ENCODE measurements at places on chromosomes 5 and 9. TPM values are rescaled to one million over a fixed set of nuclear protein-coding genes. Genes with fewer than 3 reads are reported as not detected.

DNA sequence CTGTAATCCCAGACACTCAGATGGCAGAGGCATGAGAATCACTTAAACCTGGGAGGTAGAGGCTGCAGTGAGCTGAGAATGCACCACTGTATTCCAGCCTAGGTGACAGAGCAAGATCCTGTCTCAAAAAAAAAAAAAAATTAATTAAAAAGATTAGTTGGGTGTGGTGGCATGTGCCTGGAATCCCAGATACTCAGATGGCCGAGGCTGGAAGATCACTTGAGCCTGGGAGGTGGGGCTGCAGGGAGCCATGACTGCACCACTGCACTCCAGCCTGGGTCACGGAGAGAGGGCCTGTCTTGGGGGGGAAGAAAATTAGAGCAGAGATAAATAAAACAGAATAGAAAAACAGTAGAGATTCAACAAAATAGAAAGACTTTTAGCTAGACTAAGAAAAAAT lies 34.9 kb downstream of the UBTD2 start:
- no peaks in the 10 kb centered on the region for H3K27me3 ChIP-seq
- DNase-seq, result no peak
- no peaks in the 10 kb centered on the region for H3K36me3 ChIP-seq

DNA sequence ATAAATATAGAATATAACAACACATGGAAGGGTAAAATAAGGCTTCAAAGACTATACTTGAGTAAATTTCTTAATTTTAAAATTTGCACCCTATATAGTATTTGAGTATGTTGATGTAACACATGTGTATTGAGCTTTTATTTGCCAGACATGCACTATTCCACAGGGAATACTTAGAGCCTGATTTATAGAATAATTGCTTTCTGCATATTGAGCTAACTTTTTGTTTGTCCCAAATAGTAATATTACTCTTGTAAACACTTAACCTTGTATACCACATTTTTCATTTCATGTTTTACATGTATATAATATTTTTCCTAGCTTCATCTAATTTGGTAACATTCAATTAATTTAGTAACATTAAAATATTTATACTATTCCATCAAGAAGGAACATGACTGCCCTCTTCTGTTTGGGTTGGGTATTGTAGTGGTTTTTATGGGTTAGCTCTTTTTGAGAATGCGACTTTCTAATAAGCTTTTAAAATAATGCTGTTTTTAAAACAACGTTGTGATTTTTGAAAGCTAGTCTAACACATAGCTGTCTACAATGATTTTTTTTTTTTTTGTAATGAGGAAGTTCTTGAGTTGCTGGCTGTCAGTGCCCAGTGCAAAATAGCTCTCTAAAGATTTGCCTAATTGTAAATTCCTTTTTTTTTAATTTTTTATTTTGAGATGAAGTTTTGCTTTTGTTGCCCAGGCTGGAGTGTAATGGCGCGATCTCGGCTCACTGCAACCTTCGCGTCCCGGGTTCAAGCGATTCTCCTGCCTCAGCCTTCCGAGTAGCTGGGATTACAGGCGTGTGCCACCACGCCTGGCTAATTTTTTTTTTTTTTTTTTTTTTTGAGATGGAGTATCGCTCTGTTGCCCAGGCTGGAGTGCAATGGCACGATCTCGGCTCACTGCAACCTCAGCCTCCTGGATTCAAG lies 4.8 kb downstream of the SUB1 start:
- H3K27ac ChIP-seq, result no peak overlapping the region
- DNase-seq, result no peak
- no peak overlapping the region for H3K4me3 ChIP-seq
- H3K27me3 ChIP-seq, result no peaks in the 10 kb centered on the region
- H3K4me1 ChIP-seq, result no peaks in the 10 kb centered on the region
- H3K36me3 ChIP-seq, result peaks cover 12% of the 10 kb centered on the region

Gene AJM1
- 11.7 TPM for polyA plus RNA-seq

GRCh38 chr5:169906745-169907649 lies 73.3 kb downstream of the INSYN2B start:
- no peak for DNase-seq
- H3K4me3 ChIP-seq, result no peak overlapping the region
- no peaks in the 10 kb centered on the region for H3K4me1 ChIP-seq
- H3K27me3 ChIP-seq, result no peaks in the 10 kb centered on the region

Gene PCDHGB2
- polyA plus RNA-seq, result 1.1 TPM

DNA sequence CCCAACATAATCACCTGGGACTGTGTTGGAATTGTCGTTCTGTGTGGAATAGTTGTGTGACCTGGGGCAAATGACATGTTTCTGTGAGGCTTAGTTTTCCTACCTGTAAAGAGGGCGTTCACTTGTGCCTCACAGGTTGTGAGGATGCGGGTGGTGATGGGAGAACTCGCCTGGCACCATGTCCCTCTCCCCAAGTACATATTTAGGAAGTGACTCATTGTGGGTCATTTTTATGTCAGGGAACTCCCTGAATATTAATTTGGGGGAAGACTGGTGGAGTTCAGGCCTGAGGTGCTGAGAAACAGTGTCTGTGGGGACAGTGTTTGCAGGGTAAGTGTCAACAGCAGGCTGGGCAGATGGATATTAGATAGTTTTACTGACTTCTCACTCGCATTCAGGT lies 144.7 kb downstream of the KDM4C start:
- no peaks in the 10 kb centered on the region for H3K36me3 ChIP-seq
- no peak overlapping the region for H3K4me3 ChIP-seq
- H3K27me3 ChIP-seq, result no peaks in the 10 kb centered on the region
- no peak for DNase-seq
- no peak overlapping the region for H3K27ac ChIP-seq

Gene CATSPER3
- polyA plus RNA-seq, result 2.2 TPM

DNA sequence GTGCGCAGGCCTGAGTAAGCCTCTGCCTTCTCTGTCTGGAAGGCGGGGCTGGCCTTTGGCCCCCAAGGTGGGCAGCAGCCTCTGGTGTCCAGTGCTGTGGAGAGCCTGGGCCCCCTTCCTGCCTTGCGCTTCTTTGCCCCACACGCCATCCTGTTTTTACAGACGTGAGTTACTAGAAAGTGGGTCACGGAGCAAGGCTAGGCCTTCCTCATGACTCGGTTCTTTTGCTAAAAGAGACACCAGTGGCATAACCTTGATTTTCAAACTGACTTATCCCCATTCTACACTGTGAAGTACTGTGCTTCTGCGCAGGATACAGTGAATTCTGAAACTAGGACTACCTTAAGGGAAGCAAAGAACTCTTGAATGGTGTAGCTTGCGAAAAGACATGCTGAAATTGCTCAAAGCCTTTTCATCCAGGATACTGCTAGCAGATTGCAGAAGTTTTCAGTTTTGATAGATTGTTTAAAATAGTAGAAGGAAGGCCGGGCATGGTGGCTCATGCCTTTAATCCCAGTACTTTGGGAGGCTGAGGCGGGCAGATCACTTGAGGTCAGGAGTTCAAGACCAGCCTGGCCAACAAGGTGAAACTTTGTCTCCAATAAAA lies 7.2 kb downstream of the ROPN1L start:
- no peak overlapping the region for H3K4me3 ChIP-seq
- no peaks in the 10 kb centered on the region for H3K27me3 ChIP-seq
- H3K36me3 ChIP-seq, result no peaks in the 10 kb centered on the region
- no peak for DNase-seq

GRCh38 chr9:106864373-106865143 lies 1.6 kb downstream of the ZNF462 start:
- no peak overlapping the region for H3K27ac ChIP-seq
- H3K4me1 ChIP-seq, result peaks cover 4% of the 10 kb centered on the region
- H3K36me3 ChIP-seq, result no peaks in the 10 kb centered on the region
- H3K27me3 ChIP-seq, result no peaks in the 10 kb centered on the region
- no peak for DNase-seq

GRCh38 chr5:139514486-139514856 lies 31.9 kb upstream of the STING1 start:
- H3K4me1 ChIP-seq, result no peaks in the 10 kb centered on the region
- no peak overlapping the region for H3K27ac ChIP-seq
- H3K36me3 ChIP-seq, result no peaks in the 10 kb centered on the region
- no peaks in the 10 kb centered on the region for H3K27me3 ChIP-seq
- no peak for DNase-seq

DNA sequence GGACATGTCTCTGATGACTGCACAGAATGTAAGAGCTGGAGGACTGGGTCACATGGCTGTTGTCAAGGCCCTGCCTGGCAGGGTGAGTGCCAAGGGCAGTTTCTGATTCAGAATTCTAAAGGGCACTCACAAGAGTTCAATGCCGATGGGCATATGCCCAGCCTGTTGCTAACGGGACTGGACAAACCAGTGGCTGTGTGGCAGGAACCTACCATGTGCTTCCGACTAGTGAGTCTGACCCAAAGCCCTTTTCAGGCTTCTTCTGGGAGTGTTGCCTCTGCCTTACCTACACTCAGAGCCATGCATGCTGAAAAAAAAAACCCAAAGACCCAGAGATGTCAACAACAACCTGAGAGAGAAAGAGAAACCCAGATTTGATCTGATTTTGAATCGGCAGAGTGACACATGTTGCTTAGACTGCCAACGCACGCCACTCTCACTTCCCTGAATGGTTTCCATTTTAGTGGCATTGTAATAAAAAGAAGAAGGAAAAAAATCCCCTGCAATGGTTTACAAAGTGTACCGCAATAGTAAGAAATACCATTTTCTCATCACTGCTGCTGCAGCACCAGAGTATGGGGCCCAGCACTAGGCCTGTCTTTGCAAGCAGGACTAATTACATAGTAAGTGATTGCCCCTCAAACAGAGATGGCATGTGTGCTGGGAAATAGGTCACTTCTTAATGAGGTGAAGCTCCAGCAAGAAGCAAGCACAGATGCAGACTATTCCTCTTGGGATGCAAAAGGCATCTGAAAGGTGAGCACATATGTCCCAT lies 194.3 kb downstream of the PALM2AKAP2 start:
- H3K36me3 ChIP-seq, result no peaks in the 10 kb centered on the region
- no peak for DNase-seq
- H3K27ac ChIP-seq, result no peak overlapping the region
- no peak overlapping the region for H3K4me3 ChIP-seq
- no peaks in the 10 kb centered on the region for H3K27me3 ChIP-seq

DNA sequence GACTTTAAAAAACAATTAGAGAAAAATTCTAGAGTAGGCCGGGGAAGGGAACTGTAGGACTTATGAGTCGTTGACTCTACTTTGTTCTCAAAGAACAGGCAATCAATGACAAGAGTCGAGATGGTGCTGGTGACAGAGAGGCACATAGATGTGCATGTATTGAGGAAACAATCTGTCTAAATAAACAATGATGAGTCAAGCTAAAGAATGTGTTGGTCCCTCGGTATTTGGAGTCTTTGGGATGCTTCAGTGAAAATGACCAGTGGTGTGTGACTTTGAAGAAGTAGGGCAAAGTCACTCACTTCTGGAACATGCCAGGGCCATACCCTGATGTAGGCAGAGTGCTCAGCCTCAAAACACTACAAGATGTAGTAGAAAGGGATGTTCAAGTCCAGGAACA lies 288.1 kb upstream of the PANK3 start:
- H3K27ac ChIP-seq, result no peak overlapping the region
- H3K4me3 ChIP-seq, result no peak overlapping the region
- H3K27me3 ChIP-seq, result no peaks in the 10 kb centered on the region
- DNase-seq, result no peak

- no peaks in the 10 kb centered on the region for H3K27me3 ChIP-seq
- H3K4me3 ChIP-seq, result no peak overlapping the region
- H3K27ac ChIP-seq, result no peak overlapping the region
- DNase-seq, result no peak
- H3K4me1 ChIP-seq, result no peaks in the 10 kb centered on the region
Measured at GRCh38 chr5:139579-140442, 47.8 kb downstream of the PLEKHG4B start.

Gene ZSWIM6
- 6.6 TPM for polyA plus RNA-seq

GRCh38 chr5:74074111-74074510 lies 448.1 kb downstream of the ARHGEF28 start:
- H3K27ac ChIP-seq, result no peak overlapping the region
- no peaks in the 10 kb centered on the region for H3K27me3 ChIP-seq
- DNase-seq, result no peak
- no peak overlapping the region for H3K4me3 ChIP-seq

DNA sequence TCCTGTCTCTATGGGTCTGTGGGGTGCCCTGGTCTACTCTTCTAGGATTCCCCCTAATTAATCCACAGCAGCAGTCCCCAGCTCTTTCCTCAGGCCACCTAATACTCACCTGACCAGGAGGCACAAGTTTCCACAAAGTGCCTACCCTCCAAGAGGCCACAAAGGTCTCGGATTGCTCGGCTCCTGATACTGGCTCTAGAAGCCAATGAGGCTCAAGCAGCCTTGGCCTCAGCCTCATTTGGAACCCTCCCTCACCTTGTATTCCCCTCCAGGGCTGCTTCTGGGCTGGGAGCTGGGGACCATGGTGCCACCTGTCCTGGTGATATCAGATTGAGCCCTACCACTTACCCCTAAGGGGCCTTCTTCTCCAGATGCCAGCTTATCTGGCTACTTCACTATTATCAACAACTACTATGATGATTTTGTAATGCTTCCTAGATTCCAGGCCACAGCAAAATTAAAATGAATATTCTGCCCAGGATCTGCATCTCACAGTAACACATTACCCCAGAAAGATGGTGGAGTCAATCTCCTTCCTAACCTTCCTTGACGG lies 103.7 kb upstream of the SPOCK1 start:
- no peak overlapping the region for H3K4me3 ChIP-seq
- H3K36me3 ChIP-seq, result no peaks in the 10 kb centered on the region
- H3K4me1 ChIP-seq, result no peaks in the 10 kb centered on the region
- no peaks in the 10 kb centered on the region for H3K27me3 ChIP-seq
- no peak for DNase-seq
- H3K27ac ChIP-seq, result no peak overlapping the region

GRCh38 chr5:122435761-122436160 lies 123.7 kb downstream of the SNCAIP start:
- H3K4me3 ChIP-seq, result no peak overlapping the region
- H3K36me3 ChIP-seq, result no peaks in the 10 kb centered on the region
- H3K27ac ChIP-seq, result no peak overlapping the region
- no peak for DNase-seq
- H3K27me3 ChIP-seq, result no peaks in the 10 kb centered on the region
- H3K4me1 ChIP-seq, result no peaks in the 10 kb centered on the region

GRCh38 chr5:177508221-177508611 lies 1.4 kb downstream of the DOK3 start:
- peaks cover 18% of the 10 kb centered on the region for H3K36me3 ChIP-seq
- H3K27me3 ChIP-seq, result no peaks in the 10 kb centered on the region
- no peak overlapping the region for H3K27ac ChIP-seq
- H3K4me1 ChIP-seq, result no peaks in the 10 kb centered on the region
- no peak overlapping the region for H3K4me3 ChIP-seq

- H3K27ac ChIP-seq, result no peak overlapping the region
- no peak for DNase-seq
- H3K4me1 ChIP-seq, result no peaks in the 10 kb centered on the region
- H3K36me3 ChIP-seq, result no peaks in the 10 kb centered on the region
- no peaks in the 10 kb centered on the region for H3K27me3 ChIP-seq
Measured at GRCh38 chr5:151864061-151864748, 60.4 kb downstream of the GLRA1 start.

Measured in pancreas (tissue), 10 donors.